HCT116 (cell line): ENCODE measurements at places on chromosomes 12 and 14.

DNA sequence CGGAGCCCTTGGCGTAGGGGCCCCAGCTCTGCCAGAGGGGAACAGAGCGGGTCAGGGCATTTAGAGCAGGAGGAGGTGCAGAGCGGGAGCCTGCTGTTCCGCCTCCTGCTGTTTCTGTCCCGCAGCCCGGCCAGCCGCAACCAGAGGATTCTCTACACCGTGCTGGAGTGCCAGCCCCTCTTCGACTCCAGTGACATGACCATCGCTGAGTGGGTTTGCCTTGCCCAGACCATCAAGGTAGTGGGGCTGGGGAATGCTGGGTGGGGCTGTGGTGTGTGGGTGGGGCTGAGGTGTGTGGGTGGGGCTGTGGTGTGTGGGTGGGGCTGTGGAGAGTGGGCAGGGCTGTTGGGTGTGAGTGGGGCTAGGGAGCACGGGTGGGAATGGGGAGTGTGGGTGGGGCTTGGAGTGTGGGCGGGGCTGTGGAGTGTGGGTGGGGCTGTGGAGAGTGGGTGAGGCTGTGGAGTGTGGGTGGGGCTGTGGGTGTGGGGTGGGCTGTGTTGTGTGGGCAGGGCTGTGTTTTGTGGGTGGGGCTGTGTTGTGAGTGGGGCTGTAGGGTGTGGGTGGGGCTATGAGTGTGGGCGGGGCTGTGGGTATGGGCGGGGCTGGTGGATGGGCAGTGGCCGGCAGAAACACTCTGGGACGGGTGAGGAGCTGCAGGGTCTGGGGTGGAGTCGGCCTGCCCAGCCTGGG is 8.0 kb downstream of the ASPG start:
- DNase-seq = no peak

- no peak for DNase-seq
These were observed 4.4 kb upstream of the SMIM41 start for GRCh38 chr12:52074971-52075724.

- no peak for DNase-seq
These were observed 18.6 kb upstream of the EIF5 start for GRCh38 chr14:103315351-103315911.

GRCh38 chr12:7948589-7949260 is 12.7 kb upstream of the SLC2A3 start:
- DNase-seq = no peak

DNA sequence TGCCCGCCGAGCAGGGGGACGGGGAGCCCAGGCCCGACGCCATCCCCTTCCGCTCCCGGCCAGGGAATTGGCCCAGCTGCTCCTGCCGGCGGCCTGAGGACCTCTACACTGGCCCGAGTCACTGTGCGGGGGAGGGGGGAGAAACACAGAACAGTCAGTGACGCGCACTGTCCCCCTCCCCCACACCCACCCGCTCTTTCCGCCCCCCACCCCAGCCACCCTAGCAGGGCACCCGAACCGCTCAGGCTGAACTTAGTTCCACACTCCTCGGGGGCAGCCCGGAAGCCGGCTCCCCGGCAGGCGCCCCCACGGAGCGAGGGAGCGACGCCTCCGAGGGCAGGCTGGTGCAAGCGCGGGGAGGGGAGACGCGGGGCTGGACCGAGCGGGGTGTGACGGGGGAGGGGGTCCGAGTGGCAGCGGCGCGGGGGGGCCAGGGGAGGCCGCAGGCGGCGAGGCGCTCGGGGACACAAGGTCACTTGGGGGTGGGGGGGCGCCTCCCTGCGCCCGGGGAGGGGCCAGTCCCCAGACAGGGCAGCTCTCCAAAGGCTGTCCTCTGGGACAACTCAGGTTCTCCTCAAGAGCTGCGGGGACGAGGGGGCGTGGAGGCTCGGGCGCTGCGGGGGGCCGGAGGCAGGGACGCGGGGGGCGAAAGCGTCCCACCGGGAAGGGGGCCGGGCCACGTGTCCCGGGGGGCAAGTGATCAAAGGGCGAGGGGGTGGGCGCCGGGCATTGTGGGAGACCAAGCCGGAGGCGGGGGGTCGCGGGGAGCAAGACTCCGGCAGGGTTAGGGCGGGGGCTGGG is 648 bp downstream of the CHD4 start:
- DNase-seq = no peak

DNA sequence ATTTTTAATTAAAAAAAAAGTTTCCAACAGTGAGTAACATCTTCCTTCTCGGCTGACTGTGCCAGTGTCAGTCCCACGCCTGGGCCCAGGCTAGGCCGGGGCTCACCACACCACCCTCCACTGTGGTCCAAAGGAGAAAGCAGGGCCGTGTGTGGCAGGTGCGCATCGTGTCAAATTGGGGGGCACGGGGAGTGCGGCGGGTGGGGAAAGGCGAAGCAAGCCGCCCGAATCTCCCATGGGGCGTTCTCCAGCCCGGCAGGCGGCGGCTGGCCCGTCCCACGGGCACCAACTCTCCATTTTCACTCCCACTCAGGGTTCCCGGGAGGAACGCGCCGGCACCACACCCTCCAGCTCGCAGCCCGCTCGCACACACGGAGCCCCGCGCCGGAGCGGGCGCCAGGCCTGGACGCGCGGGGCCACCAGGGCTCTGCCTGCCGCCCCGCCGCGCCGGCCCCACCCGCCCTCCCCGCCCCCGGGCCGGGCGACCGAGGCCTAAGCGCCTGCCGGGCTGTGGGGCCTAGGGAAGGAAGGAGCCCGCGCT is 604 bp downstream of the EEA1 start:
- DNase-seq = no peak

DNA sequence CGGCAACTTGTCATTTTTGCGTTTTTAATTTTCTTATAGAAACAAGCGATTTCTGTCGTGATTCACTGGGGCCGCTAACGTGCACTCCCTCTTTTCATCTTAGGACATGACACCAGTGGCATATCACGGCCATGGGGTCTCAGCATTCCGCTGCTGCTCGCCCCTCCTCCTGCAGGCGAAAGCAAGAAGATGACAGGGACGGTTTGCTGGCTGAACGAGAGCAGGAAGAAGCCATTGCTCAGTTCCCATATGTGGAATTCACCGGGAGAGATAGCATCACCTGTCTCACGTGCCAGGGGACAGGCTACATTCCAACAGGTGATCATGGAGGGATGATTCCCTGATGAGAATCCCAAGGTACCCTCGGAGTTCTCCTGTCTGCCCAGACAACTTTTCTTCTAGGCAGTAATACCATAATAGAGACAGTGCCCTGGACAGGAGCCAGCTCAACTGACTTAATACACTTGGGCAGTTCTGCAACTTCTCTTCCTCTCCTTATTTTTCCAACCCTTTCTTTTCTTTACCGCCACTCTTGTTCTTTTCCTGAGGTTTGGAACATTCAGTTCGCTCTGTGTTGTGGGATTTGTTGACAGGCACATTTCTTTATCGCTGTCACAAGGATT is 821 bp downstream of the TMEM106C start:
- no peak for DNase-seq

DNA sequence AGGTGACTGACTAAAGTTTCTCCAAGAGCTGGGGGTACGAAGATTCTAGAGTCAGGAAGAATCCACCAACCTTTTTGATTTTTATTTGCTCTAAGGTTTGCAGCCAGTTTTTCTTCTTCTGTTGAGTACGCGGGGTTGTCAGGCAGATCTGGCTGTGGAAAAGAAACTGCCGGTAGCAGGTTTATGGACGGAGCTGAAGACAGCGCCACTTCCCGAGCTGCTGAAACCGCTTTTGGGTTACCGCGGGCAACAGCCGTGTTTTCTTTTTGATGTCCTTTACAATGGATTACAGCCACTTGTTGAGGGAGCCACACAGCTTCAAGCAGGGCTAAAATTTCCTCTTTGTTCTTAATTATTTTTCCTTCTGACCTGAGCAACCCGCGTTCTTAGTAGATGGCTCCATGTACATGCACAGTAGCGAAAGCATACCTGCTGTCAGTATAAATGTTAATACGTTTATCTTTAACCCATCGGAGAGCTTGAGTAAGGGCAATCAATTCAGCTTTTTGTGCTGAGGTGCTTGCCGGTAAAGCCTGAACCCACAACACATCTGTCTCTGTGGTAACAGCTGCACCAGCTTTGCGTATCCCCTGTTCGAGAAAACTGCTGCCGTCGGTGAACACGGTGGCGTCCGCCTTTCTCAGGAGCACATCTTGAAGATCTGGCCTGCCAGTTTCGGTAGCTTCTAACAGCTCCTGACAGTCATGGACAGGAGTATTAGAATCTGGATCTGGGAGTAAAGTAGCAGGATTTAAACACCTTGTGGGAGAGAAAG is 674.3 kb downstream of the TMEM121 start:
- DNase-seq = no peak

DNA sequence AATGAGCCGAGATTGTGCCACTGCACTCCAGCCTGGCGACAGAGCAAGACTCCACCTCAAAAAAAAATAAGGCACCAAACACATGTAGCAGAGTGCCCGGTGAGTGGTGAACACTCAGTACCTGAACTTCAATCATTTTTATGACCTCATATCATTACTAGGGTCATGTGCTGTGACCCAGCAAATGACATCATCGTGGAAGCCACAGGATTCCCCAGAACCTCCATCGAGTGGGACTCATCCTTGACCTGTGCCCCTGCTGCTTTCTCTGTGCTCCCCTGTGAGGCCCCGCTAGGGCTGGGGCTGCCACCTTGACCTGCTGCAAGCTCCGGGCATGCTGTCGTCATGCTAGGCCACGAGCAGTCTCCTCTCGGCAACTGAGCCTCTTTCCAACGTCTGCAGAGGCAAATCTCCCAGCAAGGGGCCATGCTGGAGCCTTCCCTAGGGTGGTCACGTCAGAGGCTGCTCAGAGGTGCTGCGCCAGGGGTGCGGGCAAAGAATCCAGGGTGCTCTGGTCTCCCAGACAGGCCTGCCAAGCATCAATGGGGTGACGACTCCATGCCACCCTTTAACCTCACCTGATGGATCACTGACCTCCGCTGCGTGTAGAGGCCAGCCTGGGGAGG is 18.5 kb downstream of the GLTP start:
- DNase-seq = no peak

GRCh38 chr12:2393996-2394395 is 341.2 kb downstream of the CACNA1C start:
- no peak for DNase-seq

- DNase-seq = no peak
These were observed 551.7 kb downstream of the NRXN3 start for GRCh38 chr14:78721756-78722480.

GRCh38 chr12:68864604-68865003 is 56.6 kb downstream of the MDM2 start:
- DNase-seq = no peak

DNA sequence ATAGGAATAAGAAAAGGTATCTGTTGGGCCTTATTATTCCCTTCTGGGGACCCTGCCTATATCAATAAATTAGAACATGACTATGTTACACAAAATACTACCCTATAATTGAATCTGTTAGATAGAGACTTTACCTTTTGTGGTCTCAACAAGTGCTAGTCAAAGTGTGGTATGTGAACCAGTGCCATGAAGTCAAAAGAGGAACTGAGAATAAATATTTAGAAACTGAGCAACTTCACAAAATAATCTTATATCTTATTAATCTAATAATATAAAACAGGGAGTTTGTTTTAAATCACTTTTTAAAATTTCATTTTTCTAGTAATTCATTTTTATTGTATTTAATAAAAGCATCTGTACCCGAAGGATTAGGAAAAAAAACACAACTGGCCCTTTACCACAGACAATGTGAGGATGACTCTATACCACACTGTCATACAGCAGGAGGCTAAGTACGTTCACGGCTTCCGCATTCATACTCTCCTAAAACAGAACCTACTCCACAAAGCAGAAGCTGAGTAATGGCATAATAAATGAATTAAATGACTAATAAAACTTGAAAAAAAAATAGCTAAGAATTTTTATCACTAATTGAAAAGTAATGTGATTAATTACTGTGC is 42.1 kb downstream of the SEC23A start:
- DNase-seq = no peak

DNA sequence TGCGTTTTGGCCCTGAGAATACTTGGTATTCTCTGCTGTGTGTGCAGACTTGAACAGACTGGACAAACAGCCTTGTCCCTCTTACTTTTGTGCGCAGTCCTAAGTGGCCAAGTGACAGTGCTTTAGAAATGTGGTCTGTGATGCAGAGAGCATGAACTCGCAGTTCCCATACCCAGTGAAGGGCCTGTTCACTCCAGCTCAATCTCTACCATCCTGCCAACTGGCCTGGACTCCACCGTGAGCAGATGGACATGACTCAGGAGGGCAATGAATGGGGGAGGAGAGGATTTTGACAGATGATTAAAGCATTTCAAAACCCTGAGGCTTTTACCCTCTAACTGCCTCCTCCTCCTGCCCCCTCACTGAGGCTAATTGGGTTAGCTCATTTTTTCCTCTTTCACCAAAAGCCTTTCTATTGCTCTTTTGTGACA is 62.5 kb upstream of the PYGL start:
- no peak for DNase-seq

- DNase-seq = no peak
These were observed 84.8 kb upstream of the FICD start for GRCh38 chr12:108430245-108430644.

DNA sequence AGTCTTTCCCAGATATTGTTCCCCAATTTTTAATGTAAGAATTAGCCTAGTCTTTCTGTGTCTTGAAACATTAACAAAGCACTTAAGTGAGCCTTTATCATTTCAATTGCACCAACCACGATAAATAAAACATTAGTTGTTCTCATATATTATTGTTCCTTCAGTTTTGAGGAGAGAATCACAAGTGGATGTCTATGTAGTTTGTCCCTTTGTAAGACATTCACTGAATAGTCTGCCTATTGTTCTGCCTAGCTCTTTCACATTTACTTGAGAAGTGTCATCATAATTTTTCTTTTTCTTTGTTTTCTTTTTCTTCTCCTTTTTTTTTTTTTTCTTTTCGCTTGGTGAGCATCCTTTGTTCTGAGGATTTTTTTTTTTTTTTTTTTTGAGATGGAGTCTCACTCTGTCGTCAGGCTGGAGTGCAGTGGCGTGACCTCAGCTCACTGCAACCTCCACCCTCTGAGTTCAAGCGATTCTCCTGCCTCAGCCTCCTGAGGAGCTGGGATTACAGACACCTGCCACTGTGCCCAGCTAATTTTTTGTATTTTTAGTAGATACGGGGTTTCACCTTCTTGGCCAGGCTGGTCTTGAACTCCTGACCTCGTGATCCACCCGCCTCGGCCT is 129.7 kb downstream of the SYT1 start:
- no peak for DNase-seq

- no peak for DNase-seq
These were observed 174.1 kb upstream of the RTL1 start for GRCh38 chr14:101077481-101078074.
